Calu3 (cell line): ENCODE measurements at places on chromosomes 4 and X. TPM values are rescaled to one million over a fixed set of nuclear protein-coding genes. Genes with fewer than 3 reads are reported as not detected.
A peak's percentile ranks its signal among the peaks of the same experiment; 100 is the strongest.

The EDA gene
- 5.0 and 5.7 TPM in 2 replicates for total RNA-seq

DNA sequence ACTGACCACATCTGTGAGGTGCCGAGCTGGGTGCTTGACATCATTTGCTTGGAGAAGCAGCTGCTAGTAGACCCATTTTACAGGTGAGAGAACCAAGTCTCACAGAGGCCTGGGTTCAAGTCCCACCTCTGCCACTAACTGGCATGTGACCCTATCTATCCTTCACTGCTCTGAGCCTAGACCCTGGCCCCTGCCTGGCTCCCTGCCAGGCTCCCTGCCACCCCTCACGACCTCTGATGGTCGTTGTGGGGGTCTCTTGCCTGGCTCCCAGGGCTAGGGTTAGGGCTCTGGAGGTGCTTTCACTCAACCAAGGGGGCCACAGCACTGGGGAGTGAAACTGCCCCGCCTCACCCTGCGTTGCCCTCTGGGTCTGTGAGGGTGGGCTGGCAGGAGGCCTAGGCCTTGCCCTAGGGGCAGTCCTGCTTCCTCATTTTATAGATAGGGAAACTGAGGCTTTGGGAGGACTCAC lies 7.2 kb upstream of the ADD1 start:
- DNase-seq: no peak
- no peak overlapping the region for H3K4me3 ChIP-seq
- peaks cover 5% of the 10 kb centered on the region for H3K36me3 ChIP-seq
- no peaks in the 10 kb centered on the region for H3K4me1 ChIP-seq

The WDR17 gene
- total RNA-seq: 6.3 and 7.6 TPM in 2 replicates

- H3K27me3 ChIP-seq: no peaks in the 10 kb centered on the region
- no peak overlapping the region for H3K27ac ChIP-seq
Measured at GRCh38 chr4:103892586-103892985, 172.8 kb upstream of the TACR3 start.

DNA sequence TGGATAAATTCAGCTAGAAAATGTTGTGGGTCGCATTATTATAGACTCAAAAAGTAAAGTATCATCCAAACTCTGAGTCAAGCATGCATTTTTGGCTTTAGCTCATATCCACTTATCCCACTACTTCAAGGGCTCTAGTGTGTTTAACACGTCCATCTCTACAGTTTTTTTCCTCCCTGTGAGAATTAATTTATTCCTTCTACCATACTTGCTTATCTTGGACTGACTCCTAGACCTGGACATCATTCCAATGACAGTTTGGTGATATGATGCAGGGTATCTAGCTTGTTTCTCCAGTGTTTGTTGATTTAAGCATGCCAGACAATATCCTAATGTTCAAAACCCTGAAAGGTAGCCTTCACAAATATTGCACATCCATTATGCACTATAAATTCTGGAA lies 1037.1 kb upstream of the INTU start:
- H3K4me1 ChIP-seq: no peaks in the 10 kb centered on the region
- no peak overlapping the region for H3K4me3 ChIP-seq
- DNase-seq: no peak
- H3K36me3 ChIP-seq: no peaks in the 10 kb centered on the region

DNA sequence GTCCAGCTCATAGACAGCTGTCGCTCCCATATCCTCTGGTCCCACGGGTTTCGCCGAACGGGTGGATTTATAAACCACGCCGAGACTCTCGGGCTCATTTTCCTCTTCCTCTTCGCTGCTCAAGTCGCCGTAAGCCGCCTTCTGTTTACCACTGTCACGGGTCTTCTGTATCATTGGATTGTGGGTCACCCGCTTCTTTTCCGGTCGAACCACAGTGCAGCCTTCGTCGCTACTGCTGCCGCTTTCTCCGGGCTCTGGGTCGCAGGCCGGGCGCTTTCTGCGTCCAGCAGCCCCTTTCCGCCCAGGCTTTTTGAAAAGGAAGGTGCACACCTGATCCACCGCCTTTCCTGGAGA lies 311 bp downstream of the RNF113A start:
- peak overlapping the region; percentile 89 for H3K27ac ChIP-seq
- peaks cover 41% of the 10 kb centered on the region for H3K36me3 ChIP-seq
- peaks cover 8% of the 10 kb centered on the region for H3K4me1 ChIP-seq
- peak overlapping the region; percentile 93 for H3K4me3 ChIP-seq
- no peak for DNase-seq

The SPANXA1 gene
- not detected in 2 replicates for total RNA-seq

The CXorf65 gene
- not detected in 2 replicates for total RNA-seq

DNA sequence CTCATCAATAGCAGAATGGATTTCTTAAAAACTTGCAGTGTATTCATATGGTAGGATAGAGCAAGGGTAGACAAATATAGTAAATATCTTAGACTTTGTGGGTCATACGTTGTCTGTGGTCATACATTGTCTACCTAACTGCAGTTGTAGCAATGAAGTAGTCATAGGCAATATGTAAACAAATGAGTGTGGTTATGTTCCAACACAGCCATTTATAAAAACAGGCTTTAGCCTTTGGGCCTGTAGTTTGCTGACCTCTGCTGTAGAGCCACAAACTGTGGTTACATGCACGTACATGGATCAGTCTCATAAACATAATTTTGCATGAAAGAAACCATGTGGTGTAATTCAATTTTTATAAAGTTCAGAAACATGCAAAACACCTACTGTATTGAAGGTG lies 98.9 kb downstream of the LARP1B start:
- no peak overlapping the region for H3K27ac ChIP-seq
- peaks cover 4% of the 10 kb centered on the region for H3K36me3 ChIP-seq
- no peak for DNase-seq
- no peak overlapping the region for H3K4me3 ChIP-seq
- H3K27me3 ChIP-seq: no peaks in the 10 kb centered on the region
- H3K4me1 ChIP-seq: peaks cover 31% of the 10 kb centered on the region

DNA sequence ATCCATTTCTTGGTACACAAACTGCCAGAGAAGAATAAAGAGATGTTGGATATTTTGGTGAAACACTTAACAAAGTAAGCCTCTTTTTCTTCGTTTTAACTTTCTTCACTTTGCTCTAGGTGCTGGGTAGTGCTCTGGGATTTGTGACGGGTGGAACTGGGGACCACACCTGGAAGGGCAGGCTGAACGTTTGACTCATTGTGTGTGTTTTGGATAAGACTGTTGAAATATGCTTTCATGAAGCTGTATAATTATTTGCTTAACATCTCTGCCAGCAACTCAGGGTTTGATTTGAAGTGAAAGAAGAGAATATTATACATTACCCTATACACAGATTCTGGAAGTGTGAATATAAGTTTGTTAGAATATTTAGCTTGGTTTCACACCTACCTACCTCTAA lies 233.2 kb downstream of the ARHGAP10 start:
- no peaks in the 10 kb centered on the region for H3K27me3 ChIP-seq
- DNase-seq: no peak
- no peak overlapping the region for H3K4me3 ChIP-seq
- H3K27ac ChIP-seq: no peak overlapping the region
- H3K36me3 ChIP-seq: no peaks in the 10 kb centered on the region

GRCh38 chr4:151667048-151667447 lies 93.8 kb downstream of the GATB start:
- H3K4me3 ChIP-seq: no peak overlapping the region
- no peak for DNase-seq
- no peaks in the 10 kb centered on the region for H3K36me3 ChIP-seq
- no peaks in the 10 kb centered on the region for H3K4me1 ChIP-seq
- no peaks in the 10 kb centered on the region for H3K27me3 ChIP-seq
- H3K27ac ChIP-seq: no peak overlapping the region

GRCh38 chr4:73139245-73139644 lies 69.7 kb upstream of the COX18 start:
- H3K27me3 ChIP-seq: no peaks in the 10 kb centered on the region
- no peak overlapping the region for H3K4me3 ChIP-seq
- H3K27ac ChIP-seq: no peak overlapping the region

The BMP15 gene
- not detected in 2 replicates for total RNA-seq

- no peak overlapping the region for H3K27ac ChIP-seq
- DNase-seq: no peak
- H3K4me1 ChIP-seq: peaks cover 2% of the 10 kb centered on the region
- no peaks in the 10 kb centered on the region for H3K27me3 ChIP-seq
- no peaks in the 10 kb centered on the region for H3K36me3 ChIP-seq
Measured at GRCh38 chr4:40736910-40737309, 12.8 kb upstream of the NSUN7 start.

The PROM1 gene
- total RNA-seq: 43.8 and 73.9 TPM in 2 replicates

The UXT gene
- 112 and 116 TPM in 2 replicates for total RNA-seq

- H3K27me3 ChIP-seq: no peaks in the 10 kb centered on the region
- DNase-seq: no peak
- H3K4me3 ChIP-seq: no peak overlapping the region
- H3K36me3 ChIP-seq: no peaks in the 10 kb centered on the region
- no peak overlapping the region for H3K27ac ChIP-seq
Measured at GRCh38 chr4:44194365-44194764, 254.2 kb downstream of the KCTD8 start.

The ACSL4 gene
- total RNA-seq: 64.8 and 72.4 TPM in 2 replicates
